ENCODE measurements at places on chromosomes 2 and 18.
A peak's percentile ranks its signal among the peaks of the same experiment; 100 is the strongest.

DNA sequence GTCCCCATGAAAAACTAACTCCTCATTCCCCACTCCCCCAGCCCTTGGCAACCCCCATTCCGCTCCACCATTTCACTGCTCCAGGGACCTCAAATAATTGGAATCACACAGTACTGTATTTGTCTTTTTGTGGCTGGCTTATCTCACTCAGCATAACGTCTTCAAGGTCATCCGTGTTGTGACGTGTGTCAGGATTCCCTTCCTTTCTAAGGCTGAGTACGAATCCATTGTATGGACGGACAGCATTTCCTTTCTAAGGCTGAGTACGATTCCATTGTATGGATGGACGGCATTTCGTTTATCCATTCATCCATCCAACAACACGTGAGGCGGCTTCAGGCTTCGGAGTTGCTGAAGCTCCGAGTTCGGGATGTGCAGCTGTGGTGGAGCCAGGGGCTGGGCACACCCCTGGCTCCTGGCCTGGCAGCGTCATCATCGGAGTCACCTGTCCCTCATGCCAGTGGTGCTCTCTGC lies 1.2 kb upstream of the ASB1 start:
- peak; percentile 16 for DNase-seq

DNA sequence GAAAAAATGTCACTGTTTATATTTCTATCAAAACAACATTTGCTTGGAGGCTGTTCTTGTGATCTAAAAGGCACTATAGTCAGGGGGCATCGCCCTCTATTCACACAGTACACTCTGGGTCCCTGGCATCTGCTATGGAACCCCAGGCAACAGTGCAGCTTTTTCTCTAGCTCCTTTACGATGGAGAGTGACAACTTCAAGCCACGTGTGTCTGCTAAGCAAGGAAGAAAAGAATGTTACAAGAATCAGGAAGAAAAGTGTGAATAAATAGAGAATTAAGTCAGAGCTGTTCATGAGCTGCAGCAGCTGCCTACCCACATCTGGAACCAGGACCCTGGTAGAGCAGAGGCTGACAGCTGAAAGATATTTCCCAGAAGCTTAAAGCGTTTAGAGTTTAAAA lies 11.2 kb downstream of the RND3 start:
- DNase-seq = no peak

DNA sequence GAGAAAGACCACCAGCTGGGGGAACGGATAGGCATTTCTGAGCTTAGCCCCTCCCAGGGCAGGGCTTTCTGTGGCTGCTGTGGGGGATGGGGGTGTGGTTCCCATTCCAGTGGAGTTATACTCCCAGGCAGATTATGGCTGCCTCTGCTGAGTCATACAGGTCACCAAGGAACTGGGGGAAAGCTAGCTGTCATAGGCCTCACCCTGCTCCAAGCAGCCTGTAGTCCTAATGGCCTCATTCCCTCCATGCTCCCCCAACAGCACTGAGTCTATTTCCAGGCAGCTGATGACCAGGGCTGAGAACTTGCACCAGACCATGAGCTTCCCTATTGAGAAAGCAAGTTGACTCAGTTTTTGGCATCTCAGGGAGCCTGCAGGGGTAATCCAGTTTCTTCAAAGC lies 87.1 kb downstream of the GPR39 start:
- no peak for DNase-seq

- DNase-seq = no peak
These were observed 4.0 kb downstream of the TEKT4 start for GRCh38 chr2:94875064-94875819.

GRCh38 chr2:22518641-22519040 lies 866.3 kb upstream of the KLHL29 start:
- DNase-seq = no peak
